ENCODE measurements at places on chromosomes 12 and 14.
A peak's percentile ranks its signal among the peaks of the same experiment; 100 is the strongest.

GRCh38 chr14:58662018-58662417 lies 24.3 kb downstream of the DACT1 start:
- no peak for DNase-seq

DNA sequence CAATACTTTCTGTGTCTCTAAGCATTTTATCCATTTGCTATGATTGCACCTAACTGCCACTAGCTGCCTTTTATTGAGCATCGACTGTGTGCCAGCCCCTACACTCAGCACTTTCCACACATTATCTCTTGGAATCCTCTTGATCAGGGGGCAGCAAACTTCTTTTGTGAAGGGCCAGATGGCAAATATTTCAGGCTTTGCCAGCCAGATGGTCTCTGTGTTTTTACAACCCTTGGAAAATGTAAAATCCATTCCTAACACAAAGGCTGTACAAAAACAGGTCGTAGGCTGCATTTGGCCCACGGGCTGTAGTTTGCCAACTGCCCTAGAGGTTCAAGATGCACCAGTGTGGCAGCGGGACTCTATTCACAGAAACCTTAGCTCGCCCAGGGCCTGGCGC lies 19.5 kb downstream of the FOXN4 start:
- no peak for DNase-seq

DNA sequence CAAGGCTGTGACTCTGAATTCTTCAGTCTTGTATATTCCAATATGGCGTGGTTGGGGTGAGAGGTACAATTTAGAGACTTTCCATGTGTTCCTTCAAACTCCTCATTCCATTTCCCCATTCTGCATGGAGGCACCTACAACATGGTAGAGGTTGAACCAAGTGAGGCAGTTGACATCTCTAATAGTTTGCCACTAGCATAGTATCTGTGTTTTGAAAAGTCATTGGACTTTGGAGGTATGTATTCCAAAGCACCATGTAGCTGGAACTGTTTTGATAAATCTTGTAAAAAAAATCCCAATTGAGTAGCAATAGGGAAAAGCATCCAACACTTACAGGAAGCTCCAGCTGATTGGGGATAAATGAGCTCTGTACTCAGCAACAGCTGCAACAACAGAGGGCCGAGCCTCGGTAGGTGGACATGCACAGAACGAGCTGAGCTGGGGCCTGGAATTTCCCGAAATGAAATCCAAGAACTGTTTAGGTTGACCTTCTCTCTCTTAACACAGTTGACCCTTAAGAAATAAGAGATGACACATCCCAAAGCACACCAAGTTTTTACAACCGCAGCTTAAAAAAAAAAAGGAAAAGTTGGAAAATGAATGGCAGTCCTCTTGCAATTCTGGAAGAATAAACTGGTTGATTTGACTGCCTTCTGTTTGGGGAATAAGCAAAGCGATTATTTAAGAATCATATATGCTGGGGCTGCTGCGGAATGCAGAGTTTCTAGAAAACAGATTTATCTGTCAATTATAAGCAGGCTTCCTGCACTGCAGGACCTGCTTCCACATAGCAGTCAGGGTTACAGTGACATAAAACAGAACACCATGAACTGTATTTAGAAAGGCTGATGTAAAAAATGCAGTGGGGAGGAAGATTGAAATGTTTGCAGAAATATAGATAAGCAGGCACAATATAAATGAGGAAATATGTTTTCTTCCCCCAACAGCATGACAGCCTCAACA lies 194.6 kb upstream of the KRR1 start:
- DNase-seq: no peak

DNA sequence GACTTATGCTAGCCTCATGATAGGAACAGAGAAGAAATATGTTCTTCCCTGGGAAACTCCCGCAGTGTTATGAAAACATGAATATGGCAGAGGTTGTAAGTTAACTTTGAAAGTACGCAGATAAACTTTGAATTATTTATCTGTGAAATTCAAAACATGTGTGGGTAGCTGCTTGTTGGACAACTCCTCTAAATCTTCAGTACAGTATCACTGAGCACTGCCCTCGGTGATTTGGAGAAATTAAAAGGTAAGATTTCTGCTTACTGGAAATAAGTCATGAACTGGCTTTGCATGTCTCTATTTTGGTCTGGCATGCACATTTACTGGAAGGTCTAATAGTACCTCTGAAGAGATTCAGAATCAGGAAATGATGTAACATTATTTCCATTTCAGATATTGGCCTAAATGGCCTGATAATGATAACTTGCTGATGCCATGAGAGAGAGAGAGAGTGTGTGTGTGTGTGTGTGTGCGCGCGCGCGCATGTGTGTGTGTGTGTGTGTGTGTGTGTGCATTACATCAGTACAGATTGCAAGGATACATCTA lies 1441.9 kb upstream of the FLRT2 start:
- DNase-seq: no peak

DNA sequence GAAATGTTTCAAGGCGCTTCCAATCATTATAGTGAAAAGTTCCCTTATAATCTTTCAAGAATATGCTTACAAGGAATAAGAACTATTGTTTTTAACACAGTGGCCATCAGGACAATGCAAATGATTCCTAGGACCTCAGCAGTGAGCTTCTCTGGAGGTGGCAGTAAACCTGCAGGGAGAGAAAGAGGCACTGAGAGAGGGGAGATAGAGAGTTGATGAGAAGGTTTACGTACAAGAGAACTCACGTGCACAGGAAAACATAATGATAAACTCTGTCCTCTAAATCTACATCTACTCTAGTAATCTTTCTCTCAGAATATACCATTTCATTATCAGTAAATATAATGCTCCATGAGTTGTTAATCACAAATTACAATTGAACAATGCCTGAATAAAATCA lies 715 bp downstream of the KLRC4 start:
- DNase-seq: no peak

DNA sequence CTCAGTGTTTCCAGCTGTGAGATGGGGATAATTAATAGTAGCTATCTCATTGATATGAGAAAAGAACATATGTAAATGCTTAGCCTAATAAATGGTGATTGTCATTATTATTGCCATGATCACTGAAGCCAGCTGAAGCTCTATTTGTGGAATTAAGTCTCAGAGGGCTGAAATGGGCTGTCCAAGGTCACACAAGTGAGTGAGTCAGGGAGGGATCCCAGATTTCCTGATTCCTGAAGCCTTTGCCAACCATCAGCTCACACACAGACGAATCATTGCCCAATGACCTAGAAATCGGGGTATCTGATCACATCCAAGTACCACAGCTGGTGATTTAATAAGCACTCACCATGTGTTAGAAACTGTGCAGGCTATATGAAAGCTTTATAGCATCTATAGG lies 21.6 kb upstream of the TMEM229B start:
- no peak for DNase-seq

DNA sequence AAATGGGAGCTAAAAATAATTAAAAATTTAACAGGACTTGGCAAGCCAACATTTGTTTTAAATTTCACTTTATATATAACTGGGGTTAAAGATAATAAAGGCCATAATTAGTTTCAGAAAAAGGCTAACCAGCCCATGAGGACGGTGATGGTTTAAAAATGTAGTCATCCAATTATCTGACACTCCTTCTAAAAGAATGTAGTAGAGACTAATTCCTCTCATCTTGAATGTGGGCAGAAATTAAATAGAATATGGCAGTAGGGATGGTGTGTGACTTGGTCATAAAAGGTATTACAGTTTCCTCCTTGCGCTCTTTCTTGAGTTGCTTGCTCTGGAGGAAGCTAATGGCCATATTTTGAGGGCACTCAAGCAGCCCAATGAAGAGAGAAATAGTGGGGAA lies 49.1 kb upstream of the PTPRB start:
- no peak for DNase-seq

GRCh38 chr12:47834199-47834903 lies 14.6 kb upstream of the HDAC7 start:
- no peak for DNase-seq

GRCh38 chr12:96979532-96979931 lies 72.5 kb downstream of the NEDD1 start:
- DNase-seq: no peak

DNA sequence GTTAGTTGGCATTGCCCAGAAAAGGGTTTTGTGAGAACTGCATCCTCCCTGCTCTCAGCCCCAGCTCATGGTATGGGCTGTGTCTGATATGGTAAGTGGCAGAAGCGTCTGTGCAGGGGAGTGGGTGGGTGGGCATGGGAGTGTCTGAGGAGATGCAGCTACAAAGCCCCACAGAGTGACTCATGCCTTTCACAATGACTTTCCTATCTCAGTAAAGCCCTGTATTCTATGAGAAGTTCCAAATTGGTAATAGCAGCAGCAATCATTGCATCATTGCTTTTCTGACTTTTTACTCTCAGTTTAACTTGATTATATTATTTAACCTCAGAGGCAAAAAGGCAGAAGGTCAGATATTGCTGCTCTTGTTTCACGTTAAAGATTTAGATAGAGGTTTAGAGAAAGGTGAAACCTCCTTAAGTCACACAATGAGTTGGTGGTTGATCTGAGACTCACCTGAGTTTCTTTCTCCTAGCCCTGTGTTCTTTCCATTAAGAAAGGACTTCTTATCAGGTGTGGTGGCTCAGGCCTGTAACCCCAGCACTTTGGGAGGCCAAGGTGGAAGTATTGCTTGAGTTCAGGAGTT lies 171.7 kb downstream of the SLC5A8 start:
- no peak for DNase-seq

- no peak for DNase-seq
Observed at GRCh38 chr14:57818511-57818910, 47.4 kb downstream of the SLC35F4 start.

- DNase-seq: no peak
Observed at GRCh38 chr12:27506645-27507189, 17.3 kb upstream of the PPFIBP1 start.

- no peak for DNase-seq
Observed at GRCh38 chr12:79420146-79420618, 270.6 kb downstream of the PAWR start.

DNA sequence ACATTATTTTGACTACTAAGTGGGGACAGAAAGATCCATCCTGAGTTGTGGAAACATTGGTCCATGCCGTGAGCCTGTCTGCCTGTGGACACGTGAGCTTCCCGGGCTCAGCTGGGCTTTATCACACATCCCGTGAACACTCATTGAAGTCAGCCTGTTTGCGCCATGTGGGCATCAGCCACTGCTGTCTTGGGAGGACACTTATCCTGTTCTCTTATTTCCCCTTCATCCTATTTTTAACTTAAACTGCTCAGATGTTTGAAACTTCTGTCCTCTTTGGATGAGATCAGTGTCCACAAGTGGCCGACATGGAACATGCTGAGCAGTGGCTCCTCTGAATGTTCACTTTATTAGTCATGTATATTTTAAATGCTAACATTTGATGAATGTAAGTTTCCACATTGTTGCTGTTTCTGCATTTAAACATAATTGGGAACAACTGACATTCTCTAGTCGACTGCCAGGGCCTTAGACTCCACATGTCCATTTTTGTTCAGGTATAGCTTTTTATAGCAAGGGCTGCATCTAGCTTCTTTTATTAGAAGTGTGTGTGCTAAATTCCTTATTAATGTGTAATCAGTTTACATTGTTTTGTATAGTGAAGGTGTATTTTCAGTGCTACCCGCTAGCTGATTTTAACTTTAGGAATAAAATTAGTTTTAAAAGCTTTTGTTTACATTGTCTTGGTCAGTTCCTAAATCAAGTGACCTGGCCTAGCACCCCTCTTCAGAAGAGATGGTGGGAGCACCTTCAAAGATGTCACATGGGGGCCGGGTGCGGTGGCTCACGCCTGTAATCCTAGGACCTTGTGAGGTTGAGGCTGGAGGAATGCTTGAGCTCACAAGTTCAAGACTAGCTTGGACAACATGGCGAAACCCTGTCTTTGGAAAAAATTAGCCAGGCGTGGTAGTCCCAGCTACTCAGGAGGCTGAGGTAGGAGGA lies 24.0 kb downstream of the RNF34 start:
- DNase-seq: no peak

DNA sequence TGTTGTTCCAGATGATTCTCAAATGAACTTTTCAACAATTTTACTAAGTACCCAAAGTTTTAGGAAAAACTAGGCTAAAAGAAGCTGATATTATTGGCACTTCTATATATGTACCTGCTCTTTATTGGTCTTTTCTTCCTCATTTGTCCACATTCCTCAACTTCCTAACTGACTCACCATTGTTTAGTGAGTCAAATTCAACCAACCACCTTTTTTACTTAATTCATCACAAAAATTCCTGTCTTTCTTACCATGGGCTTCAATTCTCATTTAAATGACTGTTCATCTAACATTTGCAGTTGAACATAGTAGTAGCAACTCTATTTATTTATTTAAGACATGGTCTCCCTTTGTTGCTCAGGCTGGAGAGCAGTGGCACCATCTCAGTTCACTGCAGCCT lies 47.6 kb upstream of the SLC2A13 start:
- no peak for DNase-seq

- DNase-seq: no peak
Observed at GRCh38 chr14:104385111-104385510, 194.5 kb upstream of the C14orf180 start.

DNA sequence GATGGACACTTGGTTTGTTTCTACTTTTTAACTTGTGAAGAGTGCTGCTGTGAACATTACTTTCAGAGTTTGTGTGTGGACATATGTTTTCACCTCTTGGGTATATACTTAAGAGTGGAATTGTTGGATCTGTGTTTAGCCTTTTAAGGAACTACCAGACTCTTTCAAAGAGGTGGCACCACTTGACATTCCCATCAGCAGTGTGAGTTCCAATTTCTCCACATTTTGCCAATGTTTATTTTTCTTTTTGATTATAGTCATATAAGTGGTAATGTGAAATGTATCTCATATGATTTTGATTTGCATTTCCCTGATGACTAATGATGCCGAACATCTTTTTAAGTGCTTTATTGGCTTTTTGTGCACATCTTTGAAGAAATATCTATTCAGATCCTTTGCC lies 44.8 kb downstream of the ARHGAP5 start:
- DNase-seq: no peak

DNA sequence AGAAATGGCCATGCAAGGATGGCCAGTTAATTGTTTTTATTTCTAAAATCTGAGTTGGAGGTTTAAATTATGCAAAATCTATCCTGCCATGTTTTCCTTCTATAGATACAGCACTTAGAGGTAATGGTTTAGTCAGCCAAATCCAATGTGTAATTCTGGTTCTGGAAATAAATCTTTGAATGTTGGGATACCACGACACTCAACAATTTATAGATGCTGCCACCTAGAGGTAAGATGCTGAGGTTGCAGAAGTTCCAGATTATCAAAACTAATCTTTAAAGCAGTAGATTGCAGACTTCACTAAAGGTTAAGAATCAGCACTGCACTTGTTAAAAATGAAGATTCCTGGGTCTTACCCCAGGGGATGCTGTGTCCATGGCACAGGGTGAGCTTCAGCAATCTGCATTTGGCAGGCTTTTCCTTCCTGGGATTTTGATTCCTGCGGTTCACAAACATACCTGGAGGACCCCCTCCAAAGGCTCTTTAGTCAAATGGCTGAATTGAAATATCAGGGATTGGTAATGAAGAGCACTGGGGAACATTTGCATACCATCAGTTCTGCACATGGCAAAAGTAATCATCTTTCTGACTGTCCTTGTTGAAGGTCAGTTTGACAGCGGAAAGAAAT lies 53.4 kb upstream of the ANO4 start:
- peak; percentile 20 for DNase-seq

Measured in CD4-positive, alpha-beta T cell treated with Interleukin-21 for 1 hour (primary cell).